ENCODE measurements at places on chromosomes 5 and 9.

DNA sequence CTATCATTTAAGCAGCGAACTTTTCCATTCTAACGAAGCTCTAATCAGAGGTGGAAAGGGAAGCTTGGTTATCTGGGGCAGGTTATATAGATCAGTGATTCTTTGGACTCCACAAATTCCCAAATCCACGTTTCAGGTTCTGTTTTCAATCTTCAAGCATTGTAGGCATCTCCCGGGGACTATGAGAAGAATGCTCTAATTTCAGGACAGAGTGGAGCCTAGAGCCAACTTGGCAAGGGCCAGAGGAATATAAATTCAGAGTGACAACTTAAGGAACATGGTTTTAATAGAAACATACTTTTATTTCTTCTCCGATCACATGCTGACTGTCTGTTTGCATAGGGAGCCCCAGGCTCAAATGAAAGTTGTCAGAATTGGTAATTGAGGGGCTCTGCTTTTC lies 514.0 kb upstream of the KLF4 start:
- DNase-seq, result peak; percentile 42

- DNase-seq, result no peak
These were observed 4.8 kb upstream of the IER5L start for GRCh38 chr9:129182625-129183494.

- DNase-seq, result no peak
These were observed 129.2 kb upstream of the TRPM3 start for GRCh38 chr9:71250581-71250980.

- DNase-seq, result no peak
These were observed 334.4 kb downstream of the GADD45G start for GRCh38 chr9:89939181-89939580.

- DNase-seq, result no peak
These were observed 43.4 kb downstream of the TRIM36 start for GRCh38 chr5:115126303-115126702.

Data from fibroblast of upper back skin (primary cell).